ENCODE measurements at places on chromosomes 12 and 14.

DNA sequence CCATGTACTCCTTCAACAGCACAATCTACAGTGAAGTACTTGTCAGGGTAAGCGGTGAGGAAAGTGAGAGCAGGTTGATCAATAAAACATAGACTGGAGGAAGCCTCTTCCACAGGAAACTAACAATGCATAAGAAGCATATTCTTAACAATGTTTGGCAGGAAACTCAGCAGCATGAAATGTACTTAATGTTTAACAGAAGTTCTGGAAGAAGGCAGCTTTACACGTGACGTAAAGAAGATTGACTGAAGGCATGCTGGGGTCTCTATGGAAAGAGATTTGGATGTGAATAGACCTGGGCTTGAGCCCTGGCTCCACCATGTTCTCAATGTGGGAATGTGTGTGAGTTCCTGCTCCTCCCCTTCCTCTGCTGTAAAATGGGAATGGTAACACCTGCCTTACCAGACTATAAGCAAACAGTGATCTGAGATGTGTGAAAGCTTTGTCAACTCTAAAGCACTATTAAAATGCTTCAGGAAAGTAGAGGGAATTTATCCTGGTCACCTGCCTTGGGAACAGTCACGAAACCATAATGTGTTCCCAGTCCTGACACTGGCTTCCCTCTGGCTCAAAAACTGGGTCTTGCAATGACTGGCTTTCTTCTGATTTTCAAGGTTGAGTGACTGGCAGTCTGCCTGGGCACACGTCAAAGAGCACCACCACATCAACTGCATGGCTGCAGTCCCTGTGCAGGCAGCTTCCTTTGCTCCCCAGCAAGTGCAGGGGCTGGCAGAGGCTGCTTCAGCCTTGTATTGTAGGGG, 384.6 kb downstream of the APAF1 start:
- DNase-seq: no peak

GRCh38 chr14:38716926-38717325, 386.1 kb downstream of the SEC23A start:
- DNase-seq: no peak

DNA sequence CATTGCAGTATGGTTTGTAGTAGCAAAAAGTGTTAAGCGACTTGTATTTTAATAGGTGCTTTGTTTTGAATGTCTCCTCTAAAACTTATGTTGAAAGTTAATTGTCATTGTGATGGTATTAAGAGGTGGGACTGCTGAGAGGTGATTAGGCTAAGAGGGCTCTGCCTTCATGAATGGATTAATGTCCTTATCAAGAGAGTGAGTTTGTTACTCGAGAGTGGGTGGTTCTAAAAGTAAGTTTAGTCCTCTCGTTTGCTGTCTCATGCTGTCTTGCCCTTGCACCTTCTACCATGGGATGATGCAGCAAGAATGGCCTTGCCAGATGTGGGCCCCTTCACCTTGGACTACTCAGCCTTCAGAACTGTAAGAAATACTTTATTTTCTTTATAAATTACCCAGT, 17.4 kb downstream of the ZDHHC17 start:
- no peak for DNase-seq

- DNase-seq: no peak
Observed at GRCh38 chr14:86575141-86575540, 1045.2 kb downstream of the FLRT2 start.

DNA sequence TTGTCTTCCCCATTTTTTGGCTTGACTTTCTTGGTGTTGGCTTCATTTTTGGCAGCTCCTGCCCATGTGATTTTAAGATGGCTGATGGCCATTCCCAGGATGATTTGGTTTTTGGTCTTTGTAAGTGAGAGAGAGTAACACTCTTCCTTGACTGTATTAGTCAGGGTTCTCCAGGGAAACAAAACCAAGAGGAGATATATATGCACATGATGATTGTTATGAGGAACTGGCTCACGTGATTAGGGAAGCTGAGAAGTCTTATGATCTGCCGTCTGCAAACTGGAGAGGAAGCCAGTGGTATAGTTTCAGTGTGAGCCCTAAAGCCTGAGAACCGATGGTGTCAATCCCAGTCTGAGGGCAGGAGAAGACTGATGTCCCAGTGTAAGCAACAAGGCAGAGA, 146.6 kb downstream of the NRXN3 start:
- DNase-seq: no peak

GRCh38 chr12:70227911-70228310, 15.3 kb upstream of the CNOT2 start:
- no peak for DNase-seq

- DNase-seq: no peak
Observed at GRCh38 chr12:111598637-111599452, at the start of gene ATXN2. ATXN2 (minus strand) TSS chr12:111599315; CDS start chr12:111599034, 281 bp downstream.

DNA sequence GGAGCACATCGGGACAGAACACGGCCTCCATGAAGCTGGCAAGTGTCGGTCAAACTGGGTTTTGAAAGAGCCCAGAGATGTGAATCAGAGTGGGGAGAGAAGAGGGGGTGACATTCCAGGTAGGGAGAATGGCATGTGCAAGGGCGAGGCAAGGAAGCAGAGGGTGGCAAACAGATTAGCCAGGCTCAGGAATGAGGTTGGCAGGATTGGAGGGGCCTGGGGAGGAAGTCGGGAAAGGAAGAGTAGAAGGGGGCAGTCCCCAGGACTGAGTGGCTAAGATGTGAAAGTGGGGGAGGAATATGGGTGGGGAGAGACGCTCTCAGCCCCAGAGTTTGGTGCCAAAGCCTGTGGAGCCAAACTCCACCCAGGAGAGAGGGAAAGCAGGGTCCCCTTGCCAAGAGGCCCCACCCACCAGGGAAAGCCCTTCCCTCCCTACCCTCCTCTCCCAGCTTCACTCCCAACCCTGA, 5.5 kb upstream of the HDAC7 start:
- no peak for DNase-seq

GRCh38 chr12:75819512-75819911, 212.1 kb downstream of the PHLDA1 start:
- DNase-seq: no peak

DNA sequence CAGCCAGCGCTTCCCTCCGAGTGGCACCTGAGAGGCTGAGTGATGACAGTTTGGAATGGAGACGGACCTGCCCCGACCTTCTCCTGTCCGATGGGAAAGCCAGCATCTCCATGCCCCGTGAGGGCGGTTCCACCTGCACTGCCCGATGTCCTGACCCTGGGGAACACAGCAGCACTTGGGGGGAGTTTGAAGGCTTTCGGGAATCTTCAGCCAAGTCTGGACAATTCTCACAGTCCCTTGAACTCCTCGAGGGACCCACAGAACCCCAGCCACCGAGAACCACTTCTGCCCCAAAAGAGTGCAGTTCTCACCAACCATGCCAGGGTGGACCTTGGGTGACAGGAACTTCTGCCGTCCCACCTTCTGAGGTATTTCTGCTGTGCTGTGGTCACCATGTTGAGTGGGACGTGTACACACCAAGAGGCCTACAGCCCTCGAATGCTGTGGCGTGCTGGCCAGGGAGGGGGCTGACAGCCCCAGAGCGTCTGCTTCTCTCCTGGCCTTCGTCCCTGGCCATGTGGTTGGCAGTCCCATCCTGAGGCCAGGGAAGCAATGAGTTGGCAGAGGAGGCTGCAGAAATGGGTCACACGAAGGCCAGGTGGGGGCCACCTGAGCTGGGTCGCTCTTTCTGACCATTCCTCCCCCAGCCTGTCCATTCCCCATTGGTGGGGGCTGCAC, 1.0 kb downstream of the CLBA1 start:
- no peak for DNase-seq

- no peak for DNase-seq
Observed at GRCh38 chr14:63249092-63249491, 44.8 kb downstream of the RHOJ start.

GRCh38 chr14:94292872-94293577, at the start of gene SERPINA10:
SERPINA10 (minus strand) TSS chr14:94293268; CDS start chr14:94290593, 2,675 bp downstream.
- DNase-seq: no peak

DNA sequence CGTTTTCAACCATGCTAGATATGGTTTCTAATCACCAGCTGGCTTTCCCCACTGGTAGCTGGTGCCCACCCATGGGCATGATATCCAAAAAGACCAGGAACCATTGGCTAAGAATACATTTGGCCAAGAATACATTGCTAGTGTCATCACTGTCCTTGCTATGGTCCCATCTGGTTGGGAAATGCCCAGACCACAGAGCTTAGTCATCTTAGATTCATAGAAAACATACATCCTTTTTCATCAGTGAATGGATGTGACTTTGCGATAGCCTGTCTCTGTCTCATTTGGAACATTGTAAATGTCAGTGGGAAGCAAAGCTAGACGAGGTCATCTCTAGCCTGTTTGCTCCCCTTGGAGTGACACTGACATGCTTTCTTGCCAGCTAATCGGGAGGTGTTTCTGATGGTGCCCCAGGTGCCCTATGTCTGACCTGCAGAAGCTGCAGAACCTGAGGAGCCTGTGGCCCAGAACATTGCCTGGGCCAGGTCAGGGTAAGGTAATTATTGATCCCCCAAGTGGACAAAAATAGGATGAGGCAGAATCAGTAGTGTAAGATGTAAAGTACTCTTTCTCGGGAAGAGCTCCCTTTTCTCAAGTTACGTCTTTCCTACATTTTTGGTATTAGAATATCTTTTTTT, 194.8 kb downstream of the SLC41A2 start:
- no peak for DNase-seq

DNA sequence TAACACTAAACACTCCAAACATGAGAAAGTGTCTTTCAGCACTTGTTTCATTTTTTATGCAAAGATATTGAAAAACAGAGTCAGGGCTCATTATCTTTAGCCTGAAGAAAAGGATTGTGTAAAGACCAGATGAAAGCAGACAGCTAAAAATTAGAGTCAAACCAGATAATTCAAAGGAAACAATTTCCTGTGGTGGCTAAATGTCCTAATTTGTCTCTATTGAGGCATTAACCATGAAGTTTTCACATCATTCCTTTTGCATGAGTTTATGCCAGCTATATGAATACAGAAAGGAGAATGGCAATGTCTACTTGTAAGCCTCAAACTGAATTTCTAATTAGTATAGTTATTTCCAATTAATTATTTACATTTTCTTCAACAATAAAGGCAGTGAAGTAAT, 338.5 kb downstream of the FSCB start:
- no peak for DNase-seq

GRCh38 chr14:100850841-100851585, 25.1 kb downstream of the MEG3 start:
- peak; percentile 70 for DNase-seq

DNA sequence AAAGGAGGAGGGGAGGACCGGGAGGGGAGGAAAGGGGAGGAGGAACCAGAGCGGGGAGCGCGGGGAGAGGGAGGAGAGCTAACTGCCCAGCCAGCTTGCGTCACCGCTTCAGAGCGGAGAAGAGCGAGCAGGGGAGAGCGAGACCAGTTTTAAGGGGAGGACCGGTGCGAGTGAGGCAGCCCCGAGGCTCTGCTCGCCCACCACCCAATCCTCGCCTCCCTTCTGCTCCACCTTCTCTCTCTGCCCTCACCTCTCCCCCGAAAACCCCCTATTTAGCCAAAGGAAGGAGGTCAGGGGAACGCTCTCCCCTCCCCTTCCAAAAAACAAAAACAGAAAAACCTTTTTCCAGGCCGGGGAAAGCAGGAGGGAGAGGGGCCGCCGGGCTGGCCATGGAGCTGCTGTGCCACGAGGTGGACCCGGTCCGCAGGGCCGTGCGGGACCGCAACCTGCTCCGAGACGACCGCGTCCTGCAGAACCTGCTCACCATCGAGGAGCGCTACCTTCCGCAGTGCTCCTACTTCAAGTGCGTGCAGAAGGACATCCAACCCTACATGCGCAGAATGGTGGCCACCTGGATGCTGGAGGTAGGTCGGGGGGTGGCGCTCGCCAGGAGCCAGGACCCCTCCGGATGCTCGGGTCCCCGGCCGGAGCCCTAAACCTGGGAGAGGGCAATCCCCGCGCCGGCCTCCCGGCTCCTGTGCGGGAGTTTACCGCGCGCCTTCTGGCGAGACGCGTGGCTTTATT, at the start of gene CCND2:
Gene CCND2 (plus strand): TSS at position 111 of the 744 bp plus-strand sequence. CDS start 279 bp downstream, at position 390.
- peak; percentile 42 for DNase-seq

DNA sequence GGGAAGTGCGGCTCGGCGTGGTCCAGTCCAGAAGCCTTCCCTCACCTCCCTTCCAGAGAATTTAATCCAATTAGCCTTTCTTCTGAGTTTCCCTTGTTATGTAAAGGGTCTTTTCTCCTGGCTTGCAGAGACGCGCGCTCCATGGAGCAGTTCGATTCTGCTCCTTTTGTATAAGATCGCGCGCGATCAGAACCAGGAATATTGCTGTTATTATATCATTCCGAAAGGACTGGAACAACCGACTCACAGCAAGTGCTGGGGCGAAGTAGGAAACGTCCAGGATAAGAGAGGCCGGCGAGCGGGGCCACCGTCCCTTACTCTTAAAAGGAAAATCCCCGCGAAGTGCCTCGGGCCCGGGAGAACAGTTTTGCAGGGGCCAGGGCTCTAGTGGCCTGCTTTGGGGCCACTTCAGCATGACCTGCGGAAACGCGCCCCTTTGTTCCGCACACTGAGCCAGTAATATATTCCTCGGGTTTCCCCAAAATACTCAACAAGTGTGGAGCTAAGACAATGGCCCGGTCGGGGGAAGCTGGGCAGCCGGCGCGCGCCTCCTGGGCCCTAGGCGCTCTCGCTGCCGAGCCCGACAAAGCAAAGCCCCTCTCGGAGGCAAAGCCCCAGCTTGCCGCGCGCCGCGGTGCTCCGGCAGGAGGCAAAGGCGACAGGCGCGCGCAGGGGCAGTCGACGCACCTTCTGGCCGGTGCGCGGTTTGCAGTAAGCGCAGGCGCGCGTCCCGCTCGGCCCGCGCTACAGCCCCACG, 2.9 kb downstream of the RFX4 start:
- no peak for DNase-seq

DNA sequence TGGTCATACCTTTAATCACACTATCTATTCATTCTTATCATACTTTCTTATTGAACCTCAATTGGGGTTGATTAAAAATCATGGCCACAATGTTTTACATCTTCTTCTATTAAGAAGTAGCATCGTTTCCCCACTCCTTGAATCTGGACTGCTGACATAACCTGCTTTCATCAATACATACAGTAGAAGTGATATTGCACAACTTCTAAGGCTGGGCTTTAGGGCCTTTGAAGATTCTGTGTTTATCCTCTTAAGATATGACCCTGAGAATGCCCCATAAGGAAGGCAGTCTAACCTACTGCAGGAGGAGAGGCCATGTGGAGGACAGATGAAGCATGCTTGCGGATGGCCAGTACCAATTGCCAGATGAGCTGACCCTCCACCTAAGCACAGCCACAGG, 1142.8 kb upstream of the SEL1L start:
- DNase-seq: no peak

- no peak for DNase-seq
Observed at GRCh38 chr12:121202407-121203355, 7.2 kb upstream of the P2RX4 start.

DNA sequence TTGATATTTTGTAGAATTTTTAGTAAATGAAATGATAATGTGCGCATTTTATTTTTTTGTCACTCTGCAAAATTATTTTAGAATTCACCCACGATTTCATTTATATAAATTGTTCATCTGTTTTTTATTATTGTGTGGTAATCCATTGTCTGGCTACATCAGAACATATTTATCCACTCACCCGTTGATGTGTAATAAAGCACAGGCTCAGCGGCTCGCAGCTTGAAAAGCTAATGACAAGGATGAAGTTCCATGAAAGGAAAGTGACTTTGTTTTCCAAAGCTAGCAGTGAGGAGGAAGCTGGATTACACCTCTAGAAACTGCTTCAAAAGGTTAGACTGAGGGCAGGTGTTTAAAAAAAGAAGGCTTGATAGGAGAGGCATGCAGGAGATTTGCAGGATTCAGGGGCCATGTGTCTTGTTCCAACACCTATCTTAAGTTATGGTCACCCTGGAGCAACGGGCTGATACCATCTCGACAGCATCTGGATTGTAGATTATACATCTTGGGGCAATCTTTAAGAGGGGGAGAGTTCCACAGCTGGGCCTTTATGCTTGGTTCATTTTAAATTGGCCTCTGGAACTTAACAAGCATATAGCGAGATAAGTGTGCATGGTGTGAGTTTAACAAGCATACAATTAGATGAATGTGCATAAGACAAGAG, 194.1 kb downstream of the TMTC3 start:
- no peak for DNase-seq

Measured in central memory CD8-positive, alpha-beta T cell (primary cell).